IMR-90 (cell line): ENCODE measurements at places on chromosomes 7 and 10. TPM values are rescaled to one million over a fixed set of nuclear protein-coding genes. Genes with fewer than 3 reads are reported as not detected.
A peak's percentile ranks its signal among the peaks of the same experiment; 100 is the strongest.

ZCCHC24 gene
- total RNA-seq: 12.2 and 15.1 TPM in 2 replicates

DNA sequence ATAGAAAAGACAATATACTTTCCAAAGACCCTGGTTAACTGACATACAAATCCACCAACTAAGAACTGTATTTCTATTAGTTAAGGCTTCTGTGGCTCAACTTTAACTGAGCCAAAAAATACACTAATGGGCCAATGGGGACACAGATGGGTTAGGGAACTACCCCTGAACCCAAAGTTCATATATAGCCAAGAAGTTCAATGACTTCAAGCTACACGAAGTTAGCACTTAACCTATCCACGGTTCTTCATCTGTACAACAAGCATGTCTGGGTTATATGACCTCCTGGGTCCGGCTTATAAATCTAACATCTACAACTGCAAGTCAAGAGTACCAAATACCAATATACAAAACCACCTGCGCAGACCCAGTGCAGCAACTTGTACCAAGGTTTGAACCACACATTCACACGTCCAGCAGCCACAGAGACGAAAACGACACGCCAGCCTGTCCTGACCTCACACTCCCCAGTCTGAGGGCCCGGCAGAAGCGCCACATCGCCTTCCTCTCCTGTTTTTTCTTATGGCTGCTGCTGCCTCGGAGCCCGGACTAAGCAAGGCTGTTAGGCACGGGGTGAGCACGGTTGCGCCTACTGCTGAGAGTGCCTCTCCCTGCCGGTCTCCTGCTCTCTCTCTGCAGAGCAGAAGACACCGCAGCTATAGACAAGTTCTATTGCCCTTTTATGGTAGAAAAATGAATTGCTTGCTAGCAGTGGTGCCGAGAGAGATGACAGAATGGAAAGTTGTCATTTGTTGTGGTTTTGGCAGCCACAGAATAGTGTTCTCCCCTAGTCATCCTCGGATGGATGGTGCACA is 86.3 kb downstream of the RNF216 start:
- peak overlapping the region; percentile 98 for H3K27ac ChIP-seq
- peak overlapping the region; percentile 34 for H3K4me3 ChIP-seq
- peaks cover 59% of the 10 kb centered on the region for H3K4me1 ChIP-seq
- H3K27me3 ChIP-seq: no peaks in the 10 kb centered on the region
- peak; percentile 89 for DNase-seq

DNA sequence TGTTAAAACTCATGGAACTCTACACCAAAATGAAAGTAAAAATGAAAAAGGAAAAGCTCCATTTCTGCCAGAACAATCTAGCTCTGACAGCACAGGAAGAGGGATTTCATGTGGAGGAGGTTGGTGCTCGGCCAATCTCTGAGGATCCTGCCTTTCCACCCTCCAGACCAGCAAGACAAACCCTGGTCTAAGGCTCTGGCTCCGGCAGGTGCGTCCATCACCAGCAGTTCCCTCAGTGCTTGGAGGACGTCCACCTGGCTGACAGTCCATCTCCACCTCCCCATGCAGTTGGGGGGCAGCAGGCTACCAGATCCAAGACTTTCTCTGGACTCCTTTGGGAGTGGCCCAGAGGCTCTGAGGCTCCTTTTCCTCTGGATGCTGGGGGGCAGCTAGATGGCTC is 25.0 kb upstream of the LOXL4 start:
- H3K4me1 ChIP-seq: no peaks in the 10 kb centered on the region; the same call in 1 of the 2 replicates
- H3K27ac ChIP-seq: no peak overlapping the region
- no peak for DNase-seq
- H3K36me3 ChIP-seq: no peaks in the 10 kb centered on the region

TMUB1 gene
- total RNA-seq: 6.8 and 7.8 TPM in 2 replicates

- H3K27ac ChIP-seq: no peak overlapping the region
- no peaks in the 10 kb centered on the region for H3K36me3 ChIP-seq
- no peak for DNase-seq
- no peak overlapping the region for H3K4me3 ChIP-seq
- H3K4me1 ChIP-seq: no peaks in the 10 kb centered on the region
- H3K27me3 ChIP-seq: peaks cover 20% of the 10 kb centered on the region; the same call in 1 of the 2 replicates
Observed at GRCh38 chr7:150451097-150451793, 815 bp downstream of the GIMAP8 start.

PAX4 gene
- not detected in 2 replicates for total RNA-seq

- peaks cover 2% of the 10 kb centered on the region for H3K4me1 ChIP-seq
- no peak overlapping the region for H3K27ac ChIP-seq
- H3K27me3 ChIP-seq: no peaks in the 10 kb centered on the region
- H3K4me3 ChIP-seq: no peak overlapping the region
Observed at GRCh38 chr7:88202799-88203198, 17.0 kb downstream of the SRI start.

MYL10 gene
- total RNA-seq: not detected in 2 replicates

- no peaks in the 10 kb centered on the region for H3K4me1 ChIP-seq
- H3K27ac ChIP-seq: no peak overlapping the region
- DNase-seq: no peak
- H3K4me3 ChIP-seq: no peak overlapping the region
- peaks cover 65% of the 10 kb centered on the region for H3K27me3 ChIP-seq
- H3K36me3 ChIP-seq: no peaks in the 10 kb centered on the region
Observed at GRCh38 chr7:35261041-35261440, 7.1 kb upstream of the TBX20 start.

PRF1 gene
- not detected in 2 replicates for total RNA-seq

GRCh38 chr10:115829521-115830205 is 443.3 kb downstream of the GFRA1 start:
- DNase-seq: peak; percentile 75
- no peaks in the 10 kb centered on the region for H3K36me3 ChIP-seq
- peaks cover 8% of the 10 kb centered on the region for H3K4me1 ChIP-seq
- H3K27me3 ChIP-seq: no peaks in the 10 kb centered on the region

ZNF138 gene
- 3.6 and 6.1 TPM in 2 replicates for total RNA-seq

DNA sequence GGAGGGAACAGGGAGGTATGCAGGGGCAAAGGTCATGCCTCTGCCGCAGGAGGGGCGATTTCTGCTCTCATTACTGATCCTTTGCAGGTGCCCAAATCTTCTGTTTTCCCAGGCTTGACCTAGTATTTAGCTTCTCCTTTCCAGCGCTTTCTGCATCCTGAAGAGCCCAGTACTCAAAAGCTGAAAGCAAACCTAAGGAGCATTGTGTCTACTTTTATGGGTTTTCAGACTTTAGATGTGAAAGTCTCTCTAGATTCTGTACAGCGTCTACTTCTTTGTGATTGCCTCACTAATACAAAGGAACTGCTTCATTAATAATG is 560 bp downstream of the GBF1 start:
- H3K27me3 ChIP-seq: peaks cover 3% of the 10 kb centered on the region
- peak overlapping the region; percentile 78 for H3K4me3 ChIP-seq
- peaks cover 15% of the 10 kb centered on the region for H3K4me1 ChIP-seq
- no peaks in the 10 kb centered on the region; the same call in 1 of the 2 replicates for H3K36me3 ChIP-seq
- peak overlapping the region; percentile 81 for H3K27ac ChIP-seq
- no peak for DNase-seq

SFRP5 gene
- not detected in 2 replicates for total RNA-seq

PLEKHS1 gene
- total RNA-seq: not detected in 2 replicates

SCIN gene
- total RNA-seq: under 0.01 TPM in 1 of 2 replicates, not detected in the other

- H3K4me1 ChIP-seq: peaks cover 2% of the 10 kb centered on the region; the same call in 1 of the 2 replicates
- DNase-seq: peak; percentile 44
- no peak overlapping the region for H3K27ac ChIP-seq
- H3K27me3 ChIP-seq: no peaks in the 10 kb centered on the region
Observed at GRCh38 chr7:44415047-44415446, 75.4 kb downstream of the NUDCD3 start.

FEZF1 gene
- total RNA-seq: not detected in 2 replicates

ABCB4 gene
- not detected in 2 replicates for total RNA-seq

GRCh38 chr10:17475661-17476060 is 21.3 kb upstream of the ST8SIA6 start:
- H3K36me3 ChIP-seq: no peaks in the 10 kb centered on the region
- no peak overlapping the region for H3K27ac ChIP-seq
- no peak for DNase-seq
- H3K4me1 ChIP-seq: 0 out of 2 replicates have a peak, but pooled peaks cover 3% of the 10 kb centered on the region
- no peaks in the 10 kb centered on the region for H3K27me3 ChIP-seq

- peak within 1 kb of the TSS; percentile 84 for H3K27ac ChIP-seq
- no peaks in the 10 kb centered on the region for H3K27me3 ChIP-seq
- peaks cover 2% of the 10 kb centered on the region; the same call in 1 of the 2 replicates for H3K36me3 ChIP-seq
- H3K4me3 ChIP-seq: peak within 1 kb of the TSS; percentile 84
Observed at GRCh38 chr7:149125863-149126661, at the start of gene ZNF425. Gene ZNF425, minus strand, starts transcription at chr7:149126324. Its CDS starts 111 bp downstream, at chr7:149126213.

ARHGEF5 gene
- under 0.01 TPM in 2 replicates for total RNA-seq

MICALL2 gene
- 6.1 and 6.6 TPM in 2 replicates for total RNA-seq

DNA sequence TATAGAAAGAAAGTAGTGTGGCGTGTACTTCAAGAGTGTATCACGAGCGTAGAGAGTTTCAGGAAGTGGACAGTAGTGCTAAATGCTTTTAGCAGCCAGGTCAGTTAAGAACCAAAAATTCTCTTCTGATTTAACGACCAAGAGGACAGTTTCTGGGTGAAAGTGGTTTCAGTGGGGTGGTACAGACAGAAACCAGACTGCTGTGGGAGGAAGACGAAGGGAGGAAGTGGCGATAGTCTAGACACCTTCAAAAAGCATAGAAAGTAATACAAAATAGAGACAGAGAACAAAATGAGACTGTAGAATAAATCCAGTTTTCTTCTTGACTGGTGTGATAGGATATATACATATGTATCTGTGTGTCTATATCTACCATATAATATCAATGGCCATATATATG is 93.5 kb downstream of the MBL2 start:
- no peak overlapping the region for H3K27ac ChIP-seq
- DNase-seq: no peak
- no peaks in the 10 kb centered on the region for H3K36me3 ChIP-seq
- no peaks in the 10 kb centered on the region for H3K27me3 ChIP-seq
- no peak overlapping the region for H3K4me3 ChIP-seq
- no peaks in the 10 kb centered on the region for H3K4me1 ChIP-seq

RSPH10B gene
- under 0.01 TPM in 1 of 2 replicates, not detected in the other for total RNA-seq

- H3K4me1 ChIP-seq: no peaks in the 10 kb centered on the region; the same call in 1 of the 2 replicates
- H3K27ac ChIP-seq: no peak overlapping the region
- no peaks in the 10 kb centered on the region for H3K27me3 ChIP-seq
- H3K36me3 ChIP-seq: no peaks in the 10 kb centered on the region
- DNase-seq: peak; percentile 88
Observed at GRCh38 chr7:84204655-84205054, 10.1 kb upstream of the SEMA3A start.

GRCh38 chr7:69871213-69871885 is 273.1 kb downstream of the AUTS2 start:
- no peak overlapping the region for H3K4me3 ChIP-seq
- no peaks in the 10 kb centered on the region for H3K27me3 ChIP-seq
- no peaks in the 10 kb centered on the region for H3K4me1 ChIP-seq
- no peak overlapping the region for H3K27ac ChIP-seq
- peak; percentile 36 for DNase-seq

LOXL4 gene
- total RNA-seq: 17.5 and 20.8 TPM in 2 replicates

GRCh38 chr10:1117651-1118050 is 61.5 kb downstream of the WDR37 start:
- H3K27me3 ChIP-seq: no peaks in the 10 kb centered on the region
- no peak overlapping the region for H3K4me3 ChIP-seq
- no peak overlapping the region for H3K27ac ChIP-seq
- no peak for DNase-seq
- H3K36me3 ChIP-seq: peaks cover 50% of the 10 kb centered on the region

DNA sequence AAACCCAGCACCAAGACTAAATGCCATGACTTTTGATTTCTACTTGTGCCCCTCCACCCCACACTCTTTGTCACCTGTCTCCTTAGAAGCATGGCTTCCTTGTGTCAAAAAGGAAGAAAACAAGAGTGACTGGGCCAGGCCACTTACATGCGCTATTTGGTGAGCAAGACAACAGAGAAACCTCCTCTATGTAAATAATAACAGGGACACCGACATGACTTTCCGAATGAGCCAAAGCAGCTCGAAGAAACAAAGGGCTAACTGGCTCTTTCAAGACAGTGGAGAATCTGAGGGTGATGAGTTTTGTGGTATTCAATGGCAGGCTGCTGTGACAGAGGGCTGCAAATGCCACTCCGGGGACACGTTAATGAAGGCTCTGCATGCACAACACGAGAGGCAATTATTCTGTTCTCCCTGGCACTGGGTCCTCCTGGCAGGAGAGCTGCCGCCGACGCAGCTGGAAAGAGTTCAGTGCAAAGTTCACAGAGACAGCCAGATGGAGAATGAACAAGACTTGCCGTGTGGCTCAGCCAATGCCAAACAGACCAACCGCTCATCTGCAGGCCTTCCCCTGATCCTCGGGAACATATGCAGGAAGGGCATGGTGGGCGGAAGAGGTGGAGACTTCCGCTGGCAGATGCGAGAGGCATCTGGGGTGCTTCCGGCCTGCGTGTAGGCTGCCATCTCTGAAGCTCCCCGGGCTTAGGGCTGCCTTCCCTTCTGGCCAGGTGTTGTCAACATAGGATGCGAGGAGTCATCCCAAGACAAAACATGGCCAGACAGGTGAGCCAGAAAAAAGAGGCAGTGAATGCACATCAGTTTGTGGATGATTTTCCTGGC is 59.1 kb upstream of the SMNDC1 start:
- no peak overlapping the region for H3K4me3 ChIP-seq
- no peaks in the 10 kb centered on the region for H3K36me3 ChIP-seq
- peaks cover 8% of the 10 kb centered on the region for H3K4me1 ChIP-seq
- no peaks in the 10 kb centered on the region for H3K27me3 ChIP-seq

SYT15B gene
- 0.54 and 0.56 TPM in 2 replicates for total RNA-seq

- H3K27ac ChIP-seq: no peak overlapping the region
- no peak for DNase-seq
- H3K27me3 ChIP-seq: no peaks in the 10 kb centered on the region
- H3K4me1 ChIP-seq: peaks cover 21% of the 10 kb centered on the region
Observed at GRCh38 chr10:30442019-30442606, 8.1 kb downstream of the MAP3K8 start.

DNA sequence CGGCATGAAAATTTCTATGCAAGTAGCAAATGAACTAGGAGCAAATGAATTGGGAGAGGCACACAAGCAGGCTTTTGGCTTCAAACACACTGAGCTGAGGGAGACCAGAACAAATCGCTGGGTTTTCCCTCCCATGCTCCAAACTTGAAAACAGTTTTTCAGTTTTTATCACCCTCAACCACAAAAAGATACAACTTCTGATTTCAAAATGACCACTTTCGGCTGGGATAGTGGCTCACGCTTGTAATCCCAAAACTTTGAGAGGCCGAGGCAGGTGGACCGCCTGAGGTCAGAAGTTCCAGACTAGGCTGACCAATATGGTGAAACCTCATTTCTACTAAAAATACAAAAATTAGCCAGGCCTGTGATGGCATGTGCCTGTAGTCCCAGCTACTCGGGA is 9.0 kb upstream of the CHUK start:
- peaks cover 21% of the 10 kb centered on the region for H3K36me3 ChIP-seq
- no peaks in the 10 kb centered on the region for H3K4me1 ChIP-seq
- no peak overlapping the region for H3K4me3 ChIP-seq
- no peak overlapping the region for H3K27ac ChIP-seq
- H3K27me3 ChIP-seq: no peaks in the 10 kb centered on the region

TMEM106B gene
- 59.5 and 82.8 TPM in 2 replicates for total RNA-seq

- no peak overlapping the region for H3K27ac ChIP-seq
- H3K36me3 ChIP-seq: peaks cover 8% of the 10 kb centered on the region
- no peak overlapping the region for H3K4me3 ChIP-seq
- no peaks in the 10 kb centered on the region; the same call in 1 of the 2 replicates for H3K4me1 ChIP-seq
Observed at GRCh38 chr7:23419845-23420244, 50.4 kb downstream of the IGF2BP3 start.

BLNK gene
- not detected in 2 replicates for total RNA-seq

NEBL gene
- under 0.01 TPM in 1 of 2 replicates, not detected in the other for total RNA-seq

ASAH2 gene
- 0.18 and 1.1 TPM in 2 replicates for total RNA-seq

TAC1 gene
- not detected in 2 replicates for total RNA-seq
